ENCODE measurements at places on chromosomes 4 and X. TPM values are rescaled to one million over a fixed set of nuclear protein-coding genes. Genes with fewer than 3 reads are reported as not detected.

The KLKB1 gene
- total RNA-seq = 0.33 TPM

The IL2 gene
- 4.2 TPM for total RNA-seq

The NCAPG gene
- 60.5 TPM for total RNA-seq

The PHOX2B gene
- total RNA-seq = not detected

The PDHA1 gene
- 113 TPM for total RNA-seq

The NPY1R gene
- 2.7 TPM for total RNA-seq

The HHIP gene
- 6.9 TPM for total RNA-seq

The TCEANC gene
- 9.2 TPM for total RNA-seq

The KLB gene
- total RNA-seq = 0.05 TPM

The FAM13A gene
- total RNA-seq = 9.3 TPM

The F8A2 gene
- not detected for total RNA-seq

- DNase-seq = no peak
Observed at GRCh38 chr4:7625071-7625470, 190.3 kb upstream of the PSAPL1 start.

DNA sequence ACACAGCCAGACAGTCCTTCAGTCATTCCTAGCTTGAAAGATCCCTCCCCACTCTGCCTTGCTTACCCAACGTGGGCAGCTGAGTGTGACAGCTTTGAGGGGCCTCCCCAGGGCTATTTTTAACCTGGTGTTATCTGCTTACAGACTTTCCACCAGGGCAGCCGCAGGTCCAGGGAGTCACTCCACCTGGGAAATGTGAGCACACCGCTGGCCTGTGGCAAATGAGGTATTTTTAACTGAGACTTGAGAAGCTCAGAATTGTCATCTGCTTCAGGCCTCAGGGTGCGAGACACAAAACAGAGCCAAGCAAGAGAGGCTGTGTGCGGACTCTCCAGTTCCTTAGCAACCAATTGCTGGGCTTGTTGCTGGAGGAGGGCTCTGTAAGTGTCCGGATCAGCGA is 13.0 kb downstream of the CORIN start:
- DNase-seq = no peak

GRCh38 chr4:42845586-42845985 is 46.9 kb upstream of the GRXCR1 start:
- no peak for DNase-seq

DNA sequence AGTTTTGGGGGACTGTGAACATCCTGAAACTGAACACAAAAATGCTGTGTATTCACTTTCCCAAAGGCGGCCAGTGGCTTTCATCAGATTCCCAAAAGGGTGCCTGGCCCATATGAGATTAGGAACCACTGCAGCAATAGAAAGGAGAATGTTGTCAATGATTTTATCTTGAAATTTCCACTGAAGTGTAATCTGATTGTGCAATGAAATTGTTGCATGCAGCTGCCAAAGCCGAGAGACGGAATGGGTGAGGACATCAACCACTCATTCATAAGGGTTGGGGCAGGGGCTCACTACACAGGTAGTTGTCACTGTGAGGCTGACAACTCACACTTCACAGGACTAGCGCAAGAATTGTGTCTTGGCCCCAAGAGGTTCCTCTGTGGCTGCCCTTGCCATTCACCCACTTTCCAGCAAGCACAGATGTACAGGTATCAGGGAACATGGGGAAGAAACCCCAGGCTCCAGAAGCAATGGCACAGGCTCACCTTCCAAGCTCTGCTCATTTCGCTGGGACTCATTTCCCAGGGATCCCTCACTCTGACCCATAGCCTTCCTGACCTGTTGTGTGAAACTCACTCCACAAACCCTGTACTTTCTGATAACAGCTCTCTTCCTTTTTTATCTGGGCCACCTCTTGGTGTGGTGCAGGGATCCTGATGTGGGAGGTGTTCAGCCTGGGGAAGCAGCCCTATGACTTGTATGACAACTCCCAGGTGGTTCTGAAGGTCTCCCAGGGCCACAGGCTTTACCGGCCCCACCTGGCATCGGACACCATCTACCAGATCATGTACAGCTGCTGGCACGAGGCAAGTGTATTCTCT is 48.8 kb downstream of the BMX start:
- no peak for DNase-seq

- no peak for DNase-seq
Observed at GRCh38 chrX:12447448-12448064, 309.3 kb downstream of the FRMPD4 start.

GRCh38 chr4:182554736-182555135 is 311.5 kb downstream of the TENM3 start:
- no peak for DNase-seq

GRCh38 chr4:168722391-168722790 is 225.5 kb downstream of the PALLD start:
- no peak for DNase-seq

- DNase-seq = no peak
Observed at GRCh38 chr4:172650758-172651530, 517.7 kb upstream of the GALNT7 start.

DNA sequence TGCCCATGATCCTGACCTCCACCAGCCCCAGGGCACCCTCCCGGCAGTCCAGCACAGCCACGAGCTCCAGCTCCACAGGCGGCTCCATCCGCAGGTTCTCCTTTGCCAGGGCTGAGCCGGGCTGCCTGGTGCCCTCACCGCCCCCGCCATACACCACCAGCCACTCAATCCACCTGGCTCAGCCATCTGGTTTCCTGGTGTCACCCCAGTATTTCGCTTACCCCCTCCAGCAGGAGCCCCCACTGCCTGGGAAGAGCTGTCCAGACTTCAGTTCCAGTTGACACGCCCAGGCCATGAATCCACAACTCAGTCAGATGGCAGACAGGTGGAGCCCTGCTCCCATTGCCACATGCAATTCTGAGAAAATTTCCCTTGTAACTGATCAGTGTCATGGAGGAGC is 3.9 kb downstream of the SHISA3 start:
- no peak for DNase-seq

- DNase-seq = no peak
Observed at GRCh38 chr4:65416891-65417290, 253.4 kb downstream of the EPHA5 start.

GRCh38 chr4:39304651-39305050 is 61.5 kb downstream of the RFC1 start:
- no peak for DNase-seq

DNA sequence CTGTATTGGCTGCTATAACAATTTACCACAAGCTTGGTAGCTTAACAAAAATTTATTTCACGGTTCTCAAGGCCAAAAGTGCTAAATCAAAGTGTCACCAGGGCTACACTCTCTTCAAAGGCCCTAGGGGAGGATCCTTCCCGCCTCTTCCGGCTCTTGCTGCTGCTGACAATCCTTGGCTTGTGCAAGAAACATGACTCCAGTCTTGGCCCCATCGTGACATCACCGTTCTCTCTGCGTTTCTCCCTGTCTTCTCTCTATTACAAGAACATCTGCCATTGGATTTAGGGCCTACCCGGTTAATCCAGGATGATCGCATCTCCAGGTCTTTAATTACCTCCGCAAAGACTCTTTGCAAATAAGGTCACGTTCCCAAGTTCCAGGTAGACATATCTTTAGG is 10.4 kb upstream of the CLCN4 start:
- DNase-seq = no peak

DNA sequence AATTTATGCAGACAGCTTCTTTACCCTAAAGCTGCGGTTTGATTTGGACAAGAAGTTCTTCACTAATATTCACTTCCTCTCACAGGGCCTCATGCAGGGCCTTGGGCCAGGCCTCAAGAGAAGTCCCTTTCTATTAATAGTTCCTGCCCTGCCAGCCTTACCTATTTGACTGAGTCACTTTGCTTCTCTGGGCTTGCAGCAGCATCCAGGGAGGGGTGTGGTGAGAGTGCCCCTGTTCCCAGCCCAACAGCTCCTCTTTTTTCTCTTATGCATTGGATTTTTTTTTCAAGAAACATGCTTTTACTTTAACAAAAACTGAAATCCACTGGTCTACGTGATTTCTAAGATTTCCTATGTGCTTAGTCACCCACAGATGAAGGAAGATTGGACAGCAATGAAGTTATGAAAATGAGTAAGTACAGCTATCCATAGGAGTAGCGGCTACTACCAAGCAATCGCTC is 26.7 kb downstream of the FAM156B start:
- no peak for DNase-seq

GRCh38 chr4:155008389-155008788 is 200.0 kb upstream of the NPY2R start:
- no peak for DNase-seq

- DNase-seq = no peak
Observed at GRCh38 chrX:6464726-6465125, 70.2 kb downstream of the VCX3A start.

GRCh38 chr4:124947622-124948265 is 235.2 kb upstream of the ANKRD50 start:
- no peak for DNase-seq

DNA sequence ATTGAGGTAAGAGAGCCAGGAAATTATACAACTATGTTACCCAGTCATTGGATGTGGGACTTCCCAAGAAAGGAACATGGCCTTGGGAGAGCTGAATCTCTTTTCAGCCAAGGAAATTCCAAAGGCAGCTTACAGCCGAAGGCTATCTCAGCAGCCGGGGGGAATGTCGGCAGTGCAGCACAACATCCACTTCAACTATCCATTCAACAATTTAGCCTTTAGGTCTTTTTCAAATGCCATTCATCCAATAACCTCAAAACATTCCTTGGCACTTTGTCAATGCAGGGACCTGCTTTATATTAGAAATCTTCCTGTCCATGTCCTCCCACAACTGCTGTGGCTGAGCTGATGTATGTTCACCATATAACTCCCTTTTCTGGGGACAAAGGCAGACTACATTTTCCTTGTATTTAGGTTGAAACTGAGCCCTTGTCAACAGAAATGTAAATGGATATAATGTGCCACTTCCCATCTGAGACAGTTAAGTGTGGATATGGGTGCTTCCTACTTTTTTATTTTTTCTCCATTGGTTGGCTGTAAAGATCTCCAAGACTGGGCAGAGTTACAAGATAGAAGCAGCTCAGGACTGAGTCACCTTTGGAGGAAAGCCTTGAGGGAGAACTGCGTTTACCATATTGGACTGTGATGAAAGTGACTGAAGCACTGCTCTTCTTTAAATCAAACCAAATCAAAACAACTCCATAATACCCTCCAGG is 94.8 kb downstream of the GPRIN3 start:
- no peak for DNase-seq

DNA sequence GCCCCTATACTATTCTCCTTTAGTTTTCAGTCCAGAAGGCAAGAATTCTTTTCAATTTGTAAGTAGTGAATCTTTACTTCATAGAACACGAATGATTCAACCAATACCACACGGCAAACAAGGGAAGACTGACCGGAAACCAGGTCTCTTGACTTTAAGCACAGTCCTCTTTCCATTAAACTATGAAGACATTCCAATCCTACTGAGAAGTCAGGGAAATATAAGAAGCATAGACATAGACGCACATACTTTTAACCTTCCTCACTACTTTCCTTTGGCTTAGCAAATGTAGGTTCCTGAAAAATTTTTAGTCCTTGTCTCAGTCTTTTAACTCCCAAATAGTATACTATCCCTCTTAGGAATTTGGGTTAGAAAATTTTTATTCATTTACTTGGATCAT is 9.1 kb downstream of the CHRDL1 start:
- no peak for DNase-seq

DNA sequence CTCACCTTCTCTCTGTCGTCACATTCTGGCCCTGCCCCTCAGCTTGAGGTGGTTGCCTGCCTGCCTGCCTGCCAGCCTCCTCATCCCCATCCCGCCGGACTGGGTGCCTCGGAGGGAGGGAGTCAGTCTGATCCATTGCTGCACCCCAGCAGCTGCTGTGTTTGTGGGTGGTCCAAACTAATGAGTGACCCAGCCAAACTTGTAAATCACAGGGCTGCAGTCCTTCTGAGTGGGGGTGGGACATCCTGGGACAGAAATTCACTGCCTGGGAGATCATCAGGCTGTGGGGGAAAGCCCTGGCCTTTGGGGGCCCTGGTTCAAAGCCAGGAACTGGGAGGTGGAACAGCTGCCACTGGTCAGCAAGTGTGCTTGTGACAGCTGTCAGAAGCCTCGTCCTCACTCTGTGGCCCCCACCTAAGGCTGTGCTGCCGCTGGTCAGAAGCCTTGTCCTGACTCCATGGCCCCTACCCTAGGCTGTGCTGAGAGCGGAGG is 5.6 kb downstream of the GPR78 start:
- no peak for DNase-seq

- no peak for DNase-seq
Observed at GRCh38 chr4:3341760-3342159, 48.9 kb downstream of the RGS12 start.

DNA sequence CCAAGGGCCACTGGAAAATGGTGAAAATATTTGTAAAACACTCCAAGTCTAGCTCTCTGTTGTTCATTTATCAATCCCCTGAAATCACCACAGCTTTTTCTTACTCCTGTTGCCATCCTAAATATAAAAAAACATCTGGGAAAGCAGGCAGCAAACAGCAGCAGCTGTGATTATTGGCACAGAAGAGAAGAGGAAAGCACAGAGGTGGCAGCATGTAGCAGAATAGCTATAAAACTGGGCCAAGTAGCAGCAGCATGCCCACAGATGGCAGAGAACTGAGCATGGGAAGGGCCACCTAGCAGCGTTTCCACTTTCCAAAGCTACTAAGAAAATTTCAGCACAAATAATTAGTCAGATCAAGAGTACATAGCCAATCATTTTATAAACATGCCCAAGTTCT is 307.2 kb downstream of the SLC7A11 start:
- DNase-seq = no peak

GRCh38 chr4:77669946-77670590 is 64.4 kb downstream of the CXCL13 start:
- no peak for DNase-seq

GRCh38 chr4:83890231-83890630 is 354.3 kb downstream of the GPAT3 start:
- DNase-seq = no peak

DNA sequence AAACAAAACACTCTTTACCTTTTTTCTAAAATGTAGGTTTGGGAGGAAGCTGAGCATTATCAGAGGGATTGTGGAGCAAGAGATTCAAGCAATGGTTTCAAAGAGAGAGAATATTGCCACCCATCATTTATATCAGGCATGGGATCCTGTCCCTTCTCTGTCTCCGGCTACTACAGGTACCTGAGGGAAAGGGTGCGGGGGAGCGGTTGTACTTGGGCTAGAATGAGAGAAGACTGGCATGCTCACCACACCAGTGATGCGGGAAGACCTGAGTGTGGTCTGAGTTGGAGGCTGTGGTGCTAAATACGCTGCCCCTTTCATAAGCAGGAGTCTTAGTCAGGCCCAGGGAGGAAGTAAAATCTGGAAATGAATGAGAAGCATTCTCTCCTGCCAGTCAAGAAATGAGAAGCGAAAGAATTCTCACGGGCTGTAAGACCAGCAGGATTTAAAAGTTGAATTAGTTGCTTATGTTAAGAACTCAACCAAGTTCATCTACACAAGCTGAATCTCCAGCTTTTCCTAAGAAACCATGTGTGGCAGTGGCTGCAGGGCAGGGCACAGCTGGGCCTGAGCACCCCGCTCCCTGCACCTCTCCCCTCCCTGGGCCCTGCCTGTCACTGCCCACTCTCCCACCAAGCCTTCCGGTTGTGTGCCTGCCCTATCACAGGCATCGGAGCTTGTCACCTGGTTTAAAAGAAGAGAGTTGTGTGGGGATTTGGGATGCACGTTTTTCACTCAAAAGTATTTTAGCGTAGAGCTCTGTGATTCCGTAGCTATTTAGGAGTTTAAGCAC is 24.8 kb upstream of the MSANTD1 start:
- DNase-seq = no peak
